HS-27A (cell line): ENCODE measurements at places on chromosomes 11 and 22.
A peak's percentile ranks its signal among the peaks of the same experiment; 100 is the strongest.

DNA sequence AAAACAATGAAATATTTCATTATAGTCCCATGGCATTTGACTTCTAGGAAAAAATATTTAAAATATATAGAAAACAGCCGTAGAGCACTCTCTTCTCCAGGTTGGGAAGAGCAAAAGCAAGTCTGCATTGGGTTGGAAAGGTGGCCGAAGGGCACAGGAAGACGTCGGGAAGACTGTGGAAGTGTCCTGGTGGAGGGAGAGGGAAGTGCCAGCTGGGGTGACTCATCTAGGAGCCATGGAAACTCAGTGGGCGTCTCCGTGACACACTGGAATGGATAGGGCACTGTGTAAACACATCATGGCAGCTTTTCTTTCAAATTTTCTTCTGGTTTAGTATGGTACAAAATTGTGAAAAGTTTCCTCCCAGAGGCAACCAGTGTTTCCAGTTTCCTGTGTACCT, 12.7 kb downstream of the GTPBP1 start:
- peak; percentile 60 for DNase-seq

DNA sequence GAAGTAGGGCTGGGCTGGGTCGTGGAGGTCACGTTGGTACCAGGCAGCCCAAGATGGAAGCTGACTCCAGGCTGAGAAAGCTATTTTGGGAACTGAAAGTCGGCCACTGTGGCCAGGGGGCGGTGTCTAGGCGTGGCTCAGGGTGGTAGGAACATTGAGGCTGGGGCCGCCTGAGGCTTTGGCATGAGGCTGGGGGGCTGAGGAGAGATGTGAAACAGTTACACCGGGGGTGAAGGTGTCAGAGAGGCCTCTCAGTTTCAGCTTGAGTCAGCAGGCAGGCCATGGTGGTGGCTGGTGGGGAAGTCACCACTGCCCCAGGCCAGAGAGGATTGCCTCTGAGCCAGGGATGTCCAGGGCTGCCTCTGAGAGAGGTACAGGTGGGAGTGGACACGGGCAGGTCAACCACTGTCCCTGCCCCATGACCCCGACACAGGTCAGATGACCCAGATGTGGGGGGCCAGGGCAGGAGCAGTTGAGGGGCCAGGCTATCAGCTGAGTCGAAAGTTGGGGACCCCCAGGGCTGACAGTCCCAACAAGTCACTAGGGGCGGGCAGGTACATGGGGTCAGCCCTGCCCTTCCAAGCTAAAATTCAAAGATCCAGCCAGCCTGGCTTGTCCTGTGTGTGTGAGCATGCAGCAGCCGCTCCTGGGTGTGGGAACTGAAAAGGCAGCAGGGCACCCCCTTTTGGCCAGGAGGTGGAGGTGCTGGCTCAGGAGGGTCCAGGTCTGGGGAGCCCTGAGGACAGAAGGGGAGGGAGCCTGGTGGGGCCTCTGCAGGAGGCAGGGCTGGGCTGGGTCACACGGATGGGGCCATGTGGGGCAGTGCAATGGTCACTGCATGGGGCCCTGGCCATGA, 7.2 kb downstream of the KCNK7 start:
- DNase-seq: no peak

DNA sequence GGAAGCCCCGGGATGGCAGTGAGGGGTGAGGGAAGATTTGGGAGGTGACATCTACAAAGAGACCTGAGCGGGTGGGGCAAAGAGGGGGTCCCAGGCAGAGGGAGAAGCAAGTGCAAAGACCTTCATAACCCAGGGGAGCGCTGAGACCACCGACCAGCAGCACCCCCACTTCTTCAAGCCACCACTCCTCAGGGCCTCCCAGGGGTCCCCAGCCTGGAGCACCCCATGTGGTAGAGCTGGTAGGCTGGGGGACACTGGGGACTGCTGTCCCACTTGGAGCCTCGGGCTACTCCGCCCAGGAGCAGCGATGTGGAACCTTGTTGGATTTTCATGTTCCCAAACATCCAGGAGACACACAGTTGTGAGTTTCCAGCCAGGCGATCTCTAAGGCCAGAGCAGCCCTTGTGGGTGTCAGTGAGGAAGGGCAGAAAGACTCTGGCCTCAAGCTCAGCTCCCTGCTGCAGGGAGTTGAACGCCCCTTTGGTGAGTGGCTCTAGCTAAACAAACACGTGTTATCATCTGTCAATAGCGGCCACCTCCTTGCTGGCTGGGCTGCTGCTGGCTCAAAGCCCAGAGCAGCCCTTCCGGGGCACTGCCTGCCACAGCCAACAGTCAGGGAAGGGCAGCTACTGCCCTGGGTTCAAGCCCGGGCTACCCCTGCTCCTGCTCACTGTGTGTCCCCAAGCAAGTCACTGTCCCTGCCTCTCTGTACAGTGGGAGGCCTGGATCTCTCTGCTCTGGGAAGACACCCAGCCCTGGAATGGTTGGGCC, 25.7 kb upstream of the CHKA start:
- DNase-seq: no peak

- DNase-seq: no peak
These were observed 121.3 kb upstream of the CADM1 start for GRCh38 chr11:115625502-115625901.

DNA sequence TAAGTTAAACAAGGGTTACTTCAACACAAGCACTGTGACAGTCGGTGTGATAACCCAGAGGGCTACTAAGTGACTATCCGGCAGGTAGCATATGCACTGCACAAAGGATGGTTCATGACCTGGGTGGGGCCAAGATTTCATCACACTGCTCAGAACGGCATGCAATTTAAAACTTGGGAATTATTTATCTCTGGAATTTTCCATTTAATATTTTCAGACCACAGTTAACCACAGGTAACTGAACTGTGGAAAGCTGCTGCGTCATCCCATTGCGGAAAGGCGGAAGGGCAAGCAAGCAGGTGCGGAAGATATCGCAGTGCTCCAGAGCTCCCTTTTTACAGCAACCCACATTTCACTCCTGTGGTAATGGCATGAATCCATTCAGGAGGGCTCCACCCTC, 540.8 kb downstream of the INSC start:
- DNase-seq: no peak

- no peak for DNase-seq
These were observed 49.2 kb upstream of the EMID1 start for GRCh38 chr22:29156507-29156906.

GRCh38 chr11:69559181-69559580, 77.7 kb downstream of the LINC01488 start:
- no peak for DNase-seq
